Thoracic aorta endothelial cell (primary cell): ENCODE measurements at places on chromosomes 16 and 17. TPM values are rescaled to one million over a fixed set of nuclear protein-coding genes. Genes with fewer than 3 reads are reported as not detected.

KRT12 gene
- not detected in 2 replicates for total RNA-seq

CALB2 gene
- total RNA-seq = not detected in 2 replicates

CLEC19A gene
- total RNA-seq = not detected in 2 replicates

TMEM92 gene
- total RNA-seq = 0.07 TPM in 1 of 2 replicates, not detected in the other

FBXW10B gene
- 0.22 and 0.27 TPM in 2 replicates for total RNA-seq

TAT gene
- total RNA-seq = not detected in 2 replicates

USP43 gene
- 0.13 and 0.22 TPM in 2 replicates for total RNA-seq

SLFN14 gene
- total RNA-seq = not detected in 2 replicates

MYH3 gene
- under 0.01 and 0.50 TPM in 2 replicates for total RNA-seq

ENPP7 gene
- total RNA-seq = not detected in 2 replicates

KRT33B gene
- not detected in 2 replicates for total RNA-seq
